ENCODE measurements at places on chromosomes 3 and 15.

GRCh38 chr3:150308037-150308319 lies 100.1 kb upstream of the TSC22D2 start:
- DNase-seq: no peak

DNA sequence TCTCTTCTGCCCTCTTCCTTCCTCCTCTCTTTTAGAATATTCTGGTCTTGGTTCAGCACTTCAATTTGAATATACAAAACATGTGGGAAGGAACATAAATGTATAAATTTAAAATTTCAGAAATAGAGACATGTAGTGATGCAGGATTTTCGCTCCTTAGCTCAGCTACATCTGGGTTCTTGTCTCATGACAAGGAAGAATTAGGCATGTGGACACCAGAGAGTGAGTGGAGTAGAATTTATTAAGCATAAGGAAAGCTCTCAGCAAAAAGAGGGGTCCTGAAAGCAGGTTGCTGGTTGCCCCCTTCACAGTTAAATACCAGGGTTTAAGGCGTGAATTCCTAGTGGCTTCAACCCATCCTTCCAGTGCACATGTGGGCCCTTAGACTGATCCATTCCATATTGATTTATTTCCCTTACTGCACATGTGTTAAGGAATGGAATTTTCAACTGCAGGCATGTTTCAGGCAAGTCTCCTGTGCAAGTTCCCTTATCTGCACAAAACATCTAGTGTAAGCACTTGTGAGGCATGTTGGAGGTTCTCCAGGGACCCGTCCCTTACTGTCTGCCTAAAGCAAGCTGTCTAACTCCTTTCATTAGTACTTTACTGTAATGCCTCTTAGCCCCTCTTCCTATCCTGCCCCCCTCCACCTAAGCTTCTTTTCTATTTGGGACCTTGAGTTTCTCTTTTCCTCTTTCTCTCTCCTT lies 133.2 kb upstream of the STRIT1 start:
- no peak for DNase-seq

DNA sequence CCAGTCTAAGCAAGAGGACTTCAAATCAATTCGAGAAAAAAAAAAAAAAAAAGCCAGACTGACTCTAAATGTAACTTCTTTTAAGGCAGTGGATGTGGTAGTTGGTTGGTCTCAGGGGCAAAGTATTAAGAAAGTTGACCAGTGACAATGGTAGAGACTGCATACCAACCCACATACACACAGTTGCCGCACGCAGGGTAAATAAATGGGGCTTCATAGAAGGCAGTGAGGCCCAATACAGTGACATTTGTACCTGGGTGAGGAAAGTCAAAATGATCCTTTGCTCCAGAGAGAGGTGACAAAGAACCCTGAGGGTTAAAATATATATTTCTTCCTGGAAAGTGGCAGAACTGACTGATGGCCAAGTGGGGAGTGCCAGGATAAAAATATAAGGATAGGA lies 100.8 kb upstream of the MEX3B start:
- DNase-seq: no peak

GRCh38 chr15:27454281-27455075 lies 483.5 kb downstream of the GABRG3 start:
- no peak for DNase-seq

- DNase-seq: no peak
These were observed 67.8 kb upstream of the FSIP1 start for GRCh38 chr15:39850436-39850835.

GRCh38 chr15:39642011-39642640 lies 61.2 kb downstream of the THBS1 start:
- DNase-seq: no peak

DNA sequence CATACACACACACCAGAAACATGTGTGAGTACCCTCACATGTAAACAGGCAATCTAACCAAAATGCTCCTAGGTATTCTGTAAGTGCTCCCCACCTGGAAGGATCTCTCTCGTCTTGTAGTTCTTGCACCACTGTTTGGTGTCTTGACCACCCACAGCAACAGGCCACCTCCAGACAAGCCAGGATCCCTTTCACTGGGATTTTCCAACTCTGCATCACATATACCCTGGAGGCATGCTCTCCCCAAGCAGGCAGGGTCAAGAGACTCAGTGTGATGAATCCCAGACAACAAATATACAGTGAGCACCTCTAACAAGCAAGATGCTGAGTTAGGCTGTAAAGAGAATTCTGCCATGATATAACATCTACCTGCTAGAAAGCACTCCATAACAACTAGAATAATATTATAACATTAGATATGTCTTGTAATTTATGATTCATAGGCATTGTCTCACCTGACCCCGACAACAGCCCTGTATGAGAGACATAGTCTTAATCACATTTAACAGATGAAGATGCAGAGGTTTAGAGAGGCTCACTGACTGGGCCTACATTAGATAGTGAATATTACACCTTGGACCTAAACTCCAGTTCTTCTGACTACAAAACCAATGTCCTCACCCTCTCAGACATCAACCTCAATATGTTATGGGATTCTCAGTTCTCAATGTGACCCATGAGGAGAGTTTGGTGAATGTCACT lies 76.5 kb upstream of the BCL6 start:
- no peak for DNase-seq

DNA sequence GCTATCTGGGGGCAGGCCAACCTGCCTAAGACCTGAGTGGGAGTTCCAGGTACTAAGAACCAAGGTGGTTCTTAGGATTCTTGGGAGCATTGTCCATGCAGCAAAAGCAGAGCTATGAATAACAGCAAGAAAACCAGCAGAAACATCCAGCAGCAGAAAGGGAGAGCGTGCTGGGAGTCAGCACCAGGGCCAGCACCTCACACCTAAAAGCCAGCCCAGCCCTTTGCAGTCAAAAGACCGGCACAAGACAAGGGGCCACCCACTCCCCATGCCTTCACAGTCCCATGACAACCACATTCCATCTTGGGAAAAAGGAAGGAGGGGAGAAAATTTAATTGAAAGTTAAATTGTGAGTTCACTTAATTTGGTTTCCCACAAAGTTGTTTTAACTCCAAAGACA lies 364.9 kb downstream of the AGBL1 start:
- DNase-seq: no peak

DNA sequence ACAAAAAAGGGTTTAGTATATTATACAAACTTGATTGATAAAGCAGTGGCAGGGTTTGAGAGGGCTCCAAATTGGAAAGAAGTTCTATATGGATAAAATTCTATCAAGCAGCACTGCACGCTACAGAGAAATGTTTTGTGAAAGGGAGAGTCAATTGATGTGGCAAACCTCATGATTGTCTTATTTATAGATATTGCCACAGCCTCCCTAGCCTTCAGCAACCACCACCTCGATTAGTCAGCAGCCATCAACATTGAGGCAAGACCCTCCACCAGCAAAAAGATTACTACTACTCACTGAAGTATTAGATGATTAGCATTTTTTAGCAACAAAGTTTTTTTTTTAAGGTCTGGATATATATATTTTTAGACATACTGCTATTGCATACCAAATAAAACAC lies 296.7 kb downstream of the CHST2 start:
- DNase-seq: no peak

GRCh38 chr15:66905954-66906353 lies 159.4 kb upstream of the SMAD3 start:
- DNase-seq: no peak

- DNase-seq: no peak
These were observed 16.6 kb downstream of the EPHB3 start for GRCh38 chr3:184578218-184578617.

GRCh38 chr15:88621789-88622604 lies 857 bp downstream of the AEN start:
- DNase-seq: peak; percentile 42

DNA sequence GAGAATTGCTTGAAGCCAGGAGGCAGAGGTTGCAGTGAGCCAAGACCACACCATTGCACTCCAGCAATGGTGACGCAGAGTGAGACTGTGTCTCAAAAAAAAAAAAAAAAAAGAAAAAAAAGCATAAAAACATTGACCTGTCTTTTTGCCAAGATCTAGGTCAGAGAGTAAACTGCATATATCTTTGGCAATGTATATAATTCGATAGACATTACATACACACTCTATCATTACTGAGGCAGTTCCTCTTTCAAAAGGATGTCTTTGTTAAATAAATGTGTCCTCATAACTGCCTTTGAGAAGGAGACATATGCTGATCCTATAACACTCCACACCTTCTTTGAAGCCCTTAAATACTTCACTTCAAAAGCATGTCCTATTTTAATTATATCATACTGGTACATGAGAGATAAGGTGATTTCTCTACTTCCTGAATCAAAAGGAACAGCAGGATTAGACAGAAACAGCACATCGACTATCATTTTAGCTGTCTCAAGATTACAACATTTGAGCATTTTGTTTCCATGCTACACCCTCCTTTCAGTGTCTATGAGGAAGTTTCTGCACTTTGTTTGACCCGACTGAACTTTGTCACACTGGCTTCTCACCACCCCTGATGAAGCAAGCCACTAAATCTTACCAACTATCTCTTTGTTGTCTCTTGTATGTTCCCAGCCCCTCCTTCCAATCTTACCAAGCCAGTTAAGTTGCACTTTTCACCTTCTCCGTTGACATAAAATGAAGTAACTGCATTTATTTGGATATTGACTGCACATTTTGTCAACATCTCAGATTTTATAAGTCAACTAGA lies 335.8 kb downstream of the MECOM start:
- DNase-seq: no peak

DNA sequence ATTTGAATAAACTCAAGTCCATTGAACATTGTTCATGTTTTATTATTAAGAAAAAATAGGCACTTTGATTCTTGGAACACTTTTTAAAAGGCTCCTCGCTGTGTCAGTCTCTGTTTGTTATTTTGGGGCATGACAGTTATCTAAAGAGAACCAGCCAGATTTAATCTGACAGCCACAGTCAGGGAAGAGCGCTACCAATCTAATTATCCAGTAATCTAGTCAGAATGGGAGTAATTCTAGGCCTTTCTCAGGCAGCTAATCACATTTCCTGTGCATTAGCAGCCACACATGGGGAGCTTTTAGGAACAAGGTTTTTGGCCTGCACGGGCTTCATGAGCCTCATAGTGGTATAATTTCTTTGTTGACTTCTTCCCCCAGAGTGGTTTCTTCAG lies 362.2 kb downstream of the RBMS3 start:
- no peak for DNase-seq

- no peak for DNase-seq
These were observed 216.3 kb downstream of the SATB1 start for GRCh38 chr3:18208856-18209255.

DNA sequence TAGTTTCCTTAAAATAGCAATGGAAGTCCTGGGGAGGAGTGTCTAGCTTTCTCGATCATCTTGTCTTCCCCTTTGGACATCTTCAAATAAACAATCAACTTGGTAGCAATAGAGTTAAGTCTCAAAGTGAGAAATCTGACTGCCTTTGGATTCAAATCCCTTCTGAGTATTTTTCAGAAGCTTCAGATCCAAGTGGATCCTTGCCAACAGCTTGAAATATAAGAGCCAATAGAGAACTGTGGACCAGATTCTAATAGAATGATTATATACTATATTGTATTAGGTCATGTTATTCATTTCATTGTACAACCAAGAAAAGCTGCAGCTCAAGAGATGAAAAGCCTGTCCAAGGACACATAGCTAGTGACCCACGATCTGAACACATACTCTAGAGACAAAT lies 60.2 kb downstream of the SYNPR start:
- no peak for DNase-seq

DNA sequence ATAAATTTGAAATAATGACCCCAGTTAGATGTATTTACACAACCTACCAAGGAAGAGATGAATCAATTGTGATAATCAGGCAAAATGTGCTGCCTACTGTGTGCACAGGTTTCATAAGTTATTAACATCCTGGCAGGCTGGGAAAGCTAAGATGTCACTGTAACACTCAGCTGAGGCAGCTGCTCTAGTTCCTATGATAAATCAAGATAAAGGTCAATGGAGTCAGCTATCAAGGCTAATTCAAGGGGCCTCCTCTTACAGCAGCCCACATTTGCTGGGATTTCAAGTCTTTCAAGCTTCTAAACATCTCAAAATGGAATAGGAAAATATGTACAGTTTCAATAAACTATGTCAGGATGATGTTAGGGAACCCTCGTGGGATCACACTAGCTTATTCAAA lies 70.7 kb upstream of the PYGO1 start:
- no peak for DNase-seq

DNA sequence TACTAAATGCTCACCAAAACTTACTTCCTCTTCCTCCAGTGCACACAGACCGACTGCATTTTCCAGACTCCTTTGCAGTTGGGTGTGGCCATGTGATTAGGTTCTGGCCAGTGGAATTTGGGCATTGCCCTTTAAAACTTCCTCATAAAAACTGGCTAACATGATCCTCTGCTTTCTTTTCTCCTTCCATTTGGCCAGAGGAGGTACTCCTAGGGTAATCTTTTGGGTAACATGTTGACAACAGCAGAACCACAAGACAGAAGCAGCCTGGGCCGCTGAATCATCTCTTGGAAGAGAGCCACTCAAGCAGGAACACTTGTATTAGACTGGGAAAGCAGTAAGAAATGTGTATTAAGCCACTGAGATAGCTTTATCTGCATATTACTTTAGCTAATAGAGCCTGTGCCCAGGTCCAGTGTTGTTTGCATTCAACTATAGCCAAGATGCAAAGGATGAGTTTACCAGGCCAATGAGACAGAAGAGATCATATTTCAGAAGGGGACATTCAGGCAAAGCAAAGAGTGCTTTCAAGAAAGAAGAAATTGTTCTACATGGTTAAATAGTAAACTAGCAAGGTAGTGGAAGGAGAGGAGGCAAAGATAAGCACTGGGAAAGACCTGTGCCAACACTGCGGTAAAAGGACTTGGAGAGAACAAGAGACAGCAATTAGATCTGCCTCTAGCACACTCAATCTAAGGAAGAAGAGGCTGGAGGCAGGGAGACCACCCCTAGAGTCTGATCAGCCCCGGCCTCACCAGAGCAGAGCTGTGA lies 79.8 kb downstream of the PLCH1 start:
- no peak for DNase-seq

- no peak for DNase-seq
These were observed 86.3 kb downstream of the ANP32A start for GRCh38 chr15:68734352-68734751.

DNA sequence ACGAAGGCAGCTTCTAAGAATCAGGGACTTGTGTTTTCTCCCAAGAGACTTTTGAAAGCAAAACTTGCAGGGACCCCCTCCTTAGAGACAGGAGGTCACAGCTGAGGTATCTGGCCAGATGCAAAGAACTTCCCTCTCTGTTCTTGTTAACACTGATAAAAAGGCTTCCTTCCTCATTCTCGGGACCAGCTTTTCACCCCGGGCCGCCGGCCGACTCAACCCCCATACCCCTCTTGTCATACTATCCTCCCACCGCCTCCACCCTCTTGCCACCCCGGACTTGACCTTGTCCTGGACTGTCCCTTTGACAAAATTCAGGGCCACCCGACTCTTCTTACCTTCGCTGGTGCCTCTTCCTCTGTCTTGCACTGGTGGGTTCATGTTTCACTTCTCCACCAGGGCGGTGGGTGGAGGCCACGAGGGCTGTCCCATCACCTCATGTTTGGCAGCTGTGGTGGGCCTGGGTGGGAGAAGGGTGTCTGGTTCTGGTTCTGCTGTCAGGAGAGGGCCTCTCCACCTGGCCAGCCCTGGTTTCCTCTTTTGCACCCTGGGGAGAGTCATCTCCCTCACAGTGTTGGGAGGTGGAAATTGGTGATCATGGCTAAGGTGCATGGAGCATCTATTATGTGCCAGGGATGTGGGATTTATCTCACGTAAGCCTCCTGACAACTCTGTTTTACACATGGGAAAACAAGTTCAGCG lies 32.5 kb downstream of the BHLHE40 start:
- DNase-seq: no peak

- no peak for DNase-seq
These were observed 51.5 kb downstream of the CFAP92 start for GRCh38 chr3:128942161-128942952.

GRCh38 chr3:18007980-18008379 lies 265.5 kb upstream of the TBC1D5 start:
- no peak for DNase-seq
